ENCODE measurements at places on chromosomes 6 and 20.
A peak's percentile ranks its signal among the peaks of the same experiment; 100 is the strongest.

DNA sequence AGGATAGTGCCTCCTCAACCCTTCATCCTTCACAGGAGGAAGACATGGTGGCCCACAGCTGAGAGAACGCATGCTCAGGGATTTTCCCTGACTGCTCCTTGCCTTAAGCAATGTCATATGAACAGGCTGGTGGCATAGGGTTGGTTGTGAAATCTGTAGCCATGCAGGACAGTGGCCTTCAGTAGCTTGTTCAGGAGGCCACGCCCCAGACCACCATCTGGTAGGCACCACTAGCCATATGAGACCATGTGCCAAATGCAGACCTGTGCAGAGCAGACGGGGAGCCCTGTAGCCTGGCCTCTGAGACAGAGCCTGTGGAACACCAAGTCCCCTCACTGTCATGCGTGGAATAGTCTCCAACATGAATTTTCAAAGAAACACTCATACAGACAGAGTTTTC, 76.5 kb downstream of the ADTRP start:
- no peak for DNase-seq

- no peak for DNase-seq
Observed at GRCh38 chr6:108291091-108291490, 3.8 kb upstream of the AFG1L start.

- no peak for DNase-seq
Observed at GRCh38 chr6:170286934-170287265, 4.0 kb downstream of the DLL1 start.

DNA sequence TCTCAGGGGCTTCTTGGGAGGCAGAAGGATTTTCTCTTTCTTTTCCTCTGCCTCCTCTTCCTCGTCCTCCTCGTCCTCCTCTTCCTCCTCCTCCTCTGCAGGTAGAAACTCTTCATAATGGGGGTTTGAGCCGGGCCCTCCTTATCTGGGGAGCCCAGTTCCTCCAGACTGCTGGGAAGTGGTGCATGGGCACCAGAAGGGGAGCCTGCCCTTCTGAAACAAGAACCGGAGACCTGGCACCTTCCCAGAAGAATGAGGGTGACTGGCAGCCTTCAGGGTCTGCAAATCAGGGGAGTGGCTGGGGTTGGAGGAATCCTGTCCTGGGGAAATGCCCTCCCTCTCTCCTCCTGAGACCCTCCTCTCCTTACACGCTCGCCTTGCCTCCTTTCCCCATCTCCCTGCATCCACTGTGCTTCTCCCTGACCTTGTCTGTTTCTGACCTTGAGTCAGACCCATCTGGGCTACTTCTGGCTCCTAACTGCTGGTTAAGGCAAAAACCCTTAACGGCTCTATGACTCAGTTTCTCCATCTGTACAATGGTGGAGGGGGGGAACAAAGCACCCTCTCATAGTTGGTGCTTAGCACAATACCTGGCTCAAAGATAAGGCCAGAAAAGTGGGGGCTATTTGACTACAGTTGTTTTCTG, 1.7 kb downstream of the TULP1 start:
- no peak for DNase-seq

GRCh38 chr6:142542704-142543233, 241.0 kb downstream of the ADGRG6 start:
- DNase-seq = no peak

DNA sequence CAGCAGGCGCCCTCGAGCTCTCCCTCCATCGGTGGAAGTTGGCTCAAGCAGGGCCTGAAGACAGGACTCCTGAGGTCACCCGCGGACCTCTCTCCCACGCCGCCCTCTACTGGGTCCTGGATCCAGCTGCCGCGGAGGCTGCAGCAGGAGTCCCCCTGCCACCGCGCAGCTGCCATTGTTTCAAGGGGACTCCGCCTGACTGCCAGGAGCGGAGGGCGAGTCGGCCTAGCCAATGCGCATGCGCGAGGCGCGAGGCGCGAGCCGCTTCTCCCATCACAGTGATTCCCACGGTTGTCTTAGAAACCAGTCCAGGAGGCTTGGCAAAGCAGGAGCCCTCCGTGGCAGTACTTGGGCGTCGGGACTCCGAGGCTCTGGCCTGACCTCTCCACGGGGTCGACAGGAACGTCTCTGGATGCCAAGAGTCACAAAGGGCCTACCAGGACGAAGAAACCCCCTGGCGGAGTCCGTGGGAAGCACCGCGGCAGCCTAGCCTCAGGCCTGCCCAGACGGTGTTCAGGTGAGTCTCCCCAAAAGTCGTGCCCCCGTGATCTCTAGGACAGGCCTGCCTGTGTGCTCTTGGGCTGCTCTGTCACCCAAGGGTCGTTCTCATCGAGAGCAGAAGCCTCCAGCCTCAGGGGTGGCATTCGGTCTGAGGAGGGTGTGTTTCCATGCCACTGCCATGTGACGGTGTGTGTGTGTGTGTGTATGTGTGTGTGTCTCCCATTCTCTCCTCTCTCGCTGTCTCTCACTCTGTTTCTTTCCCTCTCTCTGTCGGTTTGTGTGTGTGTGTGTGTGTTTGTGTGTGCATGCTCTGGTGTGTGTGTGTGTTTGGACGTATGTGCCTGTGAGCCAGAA, 290.6 kb upstream of the ZNF337 start:
- peak; percentile 31 for DNase-seq

DNA sequence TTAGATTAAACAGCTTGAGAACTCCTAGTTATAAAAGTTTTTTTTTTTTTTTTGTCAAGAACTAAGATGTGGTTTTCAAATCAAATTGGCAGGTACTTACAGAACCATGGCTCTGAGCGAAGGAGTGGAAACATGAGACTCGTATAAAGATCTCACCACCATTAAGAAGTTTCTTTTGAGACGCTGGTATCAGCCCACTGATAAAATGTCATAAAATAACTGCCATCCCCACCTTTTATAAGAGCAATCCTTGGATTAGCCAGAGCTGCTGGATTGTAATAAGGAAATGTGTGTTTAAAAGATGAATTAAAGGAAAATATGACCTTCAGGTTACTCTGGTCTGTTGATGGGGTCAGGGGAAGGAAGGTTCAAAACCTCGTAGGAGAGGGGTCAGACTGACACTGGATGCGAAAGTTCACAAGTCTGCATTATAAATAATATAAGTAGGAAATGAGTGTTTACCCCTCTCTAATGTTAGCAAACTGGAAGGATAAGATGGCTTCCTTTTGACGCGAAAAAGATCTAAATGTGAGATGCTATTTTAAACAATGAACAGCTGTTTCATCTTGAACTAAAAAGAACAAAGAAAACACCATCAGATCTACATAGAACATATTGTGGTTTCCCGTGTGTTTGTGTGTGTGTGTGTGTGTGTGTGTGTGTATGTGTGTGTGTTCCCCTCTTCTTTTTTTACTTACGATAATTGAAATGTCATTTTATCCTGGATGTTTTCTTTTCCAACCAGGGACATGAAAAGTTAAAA, 386.8 kb upstream of the JAG1 start:
- no peak for DNase-seq

DNA sequence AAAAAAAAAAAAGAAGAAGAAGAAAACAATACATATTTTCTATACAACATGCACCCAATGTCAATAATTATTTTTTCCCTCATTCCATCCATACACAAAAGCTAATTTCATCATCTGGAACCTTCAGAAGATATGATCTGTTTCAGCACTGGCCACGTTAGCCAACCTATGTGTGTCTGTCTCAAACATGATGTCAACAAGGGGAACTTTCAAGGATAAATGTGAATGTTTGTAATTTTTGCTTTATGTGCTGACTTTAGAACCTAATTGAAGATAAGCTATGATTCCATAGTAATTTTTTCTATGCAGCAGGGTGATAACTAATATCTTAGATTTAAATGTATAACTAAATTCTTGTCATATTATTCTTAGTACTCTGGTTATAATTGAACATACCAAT, 37.9 kb downstream of the IPCEF1 start:
- DNase-seq = no peak

DNA sequence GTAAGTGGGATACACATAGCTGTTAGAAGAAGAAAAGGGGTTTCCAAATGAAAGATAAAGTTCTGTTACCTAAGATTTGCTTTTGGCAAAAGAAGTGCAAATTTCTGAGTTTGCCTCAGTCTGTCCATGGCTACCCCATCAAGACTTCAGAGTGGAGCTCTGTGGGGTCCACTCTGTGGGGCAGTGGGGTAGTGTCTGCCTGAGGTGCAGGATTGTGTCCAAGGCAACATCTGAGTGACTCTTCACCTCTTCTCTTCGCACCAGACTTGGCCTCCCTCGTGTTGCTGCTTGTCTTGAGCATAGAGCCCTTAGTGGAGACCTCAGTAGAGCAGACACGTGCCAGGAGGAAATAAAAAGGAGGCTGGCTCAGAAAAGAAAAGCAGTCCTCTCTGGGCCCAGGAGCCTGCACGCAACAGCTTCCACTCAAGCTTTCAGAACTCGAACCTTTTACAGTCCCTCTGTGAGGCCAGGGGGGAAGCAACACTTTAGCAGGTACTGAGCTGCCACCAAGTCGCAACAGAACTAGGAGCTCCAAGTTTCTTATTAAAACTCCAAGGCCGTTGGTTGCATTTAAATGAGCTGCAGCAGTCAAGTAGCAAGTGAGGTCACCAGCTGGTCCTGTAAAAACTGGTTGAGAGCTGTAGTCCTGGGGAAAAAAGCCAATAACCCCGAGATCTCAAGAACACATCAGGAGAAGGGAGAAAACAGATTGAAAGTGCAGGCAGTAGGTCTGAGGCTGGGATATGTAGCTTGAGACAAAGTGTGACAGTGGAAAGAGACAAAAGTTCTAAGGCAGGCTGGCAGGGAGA, 413.5 kb downstream of the CDC5L start:
- no peak for DNase-seq

GRCh38 chr20:48454671-48455490, 372.9 kb downstream of the PREX1 start:
- DNase-seq = no peak

- no peak for DNase-seq
Observed at GRCh38 chr20:15882553-15882952, 690.7 kb downstream of the KIF16B start.

GRCh38 chr20:58340853-58341252, 31.3 kb downstream of the RAB22A start:
- DNase-seq = no peak

DNA sequence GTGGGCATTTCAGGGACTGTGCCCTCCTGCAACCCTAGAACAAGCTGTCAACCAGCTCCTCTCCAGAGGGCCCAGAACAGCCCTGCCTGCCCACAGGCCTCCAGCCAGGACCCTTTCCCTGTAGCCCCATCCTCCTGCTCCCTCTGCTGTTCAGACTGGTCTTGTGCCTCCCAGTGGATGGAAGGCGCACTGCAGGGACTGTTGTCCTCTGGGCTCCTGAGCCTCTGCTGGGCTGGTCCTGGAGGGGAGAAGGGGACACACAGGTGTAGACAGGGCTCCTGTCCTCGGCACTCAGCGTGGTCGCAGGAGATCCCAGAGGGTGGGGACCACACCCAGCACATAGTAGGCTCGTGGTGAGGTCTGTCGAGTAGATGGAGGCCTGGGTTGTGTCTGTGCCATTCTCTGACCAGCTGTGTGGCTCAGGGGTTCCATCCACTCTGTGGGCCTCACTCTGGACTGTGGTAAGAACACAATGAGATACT, 11.5 kb downstream of the ITPR3 start:
- DNase-seq = peak; percentile 38

GRCh38 chr20:62183426-62184142, 756 bp downstream of the MTG2 start:
- no peak for DNase-seq

DNA sequence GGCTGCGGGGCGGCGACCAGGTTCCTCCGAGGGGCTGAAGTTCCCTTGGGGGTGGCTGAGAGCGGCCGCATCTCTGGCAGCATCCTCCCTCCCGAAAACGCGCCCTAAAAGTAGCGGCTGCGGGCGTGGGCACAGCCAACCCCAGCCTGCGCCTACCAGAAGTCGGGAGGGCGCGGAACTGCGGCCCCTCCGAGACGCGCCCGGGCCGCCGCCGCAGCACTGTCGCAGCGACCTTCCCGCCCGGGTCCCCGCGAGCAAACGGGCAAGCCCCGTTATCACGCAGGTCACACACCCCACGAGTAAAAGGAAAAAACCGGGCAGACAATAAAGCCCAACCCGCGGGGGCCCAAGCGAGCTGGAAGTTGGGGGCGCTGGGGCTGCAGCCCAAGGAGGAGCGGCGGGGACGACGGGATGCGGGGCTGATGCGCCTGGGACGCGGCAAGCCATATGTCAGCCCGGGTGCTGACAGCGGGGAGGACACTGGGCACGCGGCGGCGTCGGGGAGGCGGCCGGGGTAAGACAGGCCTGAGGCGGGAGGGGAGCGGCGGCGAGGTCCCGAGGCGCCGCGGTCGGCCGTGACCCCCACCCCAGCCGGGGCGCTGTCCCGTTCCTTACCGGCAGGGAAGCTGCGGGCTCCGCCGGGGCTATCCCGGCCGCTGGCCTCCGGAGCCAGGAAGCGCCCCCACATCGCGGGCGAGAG, 659 bp downstream of the CEP85L start:
- peak; percentile 29 for DNase-seq

- DNase-seq = no peak
Observed at GRCh38 chr6:159527351-159527750, 165.7 kb downstream of the SOD2 start.

DNA sequence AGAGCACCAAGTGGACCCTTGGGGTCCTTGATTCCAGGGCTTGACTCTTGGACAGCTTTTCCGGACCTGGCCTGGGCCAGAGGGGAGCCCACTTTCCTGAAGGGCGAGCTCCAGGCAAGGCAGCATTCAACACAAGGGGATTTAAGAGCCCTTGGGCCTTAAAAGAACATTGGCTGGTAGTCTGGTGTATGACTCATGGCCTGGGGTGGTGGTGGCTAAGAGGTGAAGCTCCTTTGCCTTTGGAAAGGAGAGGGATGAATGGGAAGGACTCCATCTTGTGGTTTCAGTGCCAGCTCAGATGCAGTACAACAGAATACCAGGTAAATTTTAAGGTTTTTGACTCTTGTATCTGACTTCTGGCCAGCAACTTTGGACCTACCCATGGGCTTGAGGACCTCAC, 760.7 kb downstream of the GRIK2 start:
- no peak for DNase-seq

GRCh38 chr6:165769401-165769800, 106.4 kb upstream of the PDE10A start:
- no peak for DNase-seq

GRCh38 chr6:170255426-170256125, 35.3 kb downstream of the DLL1 start:
- DNase-seq = no peak

DNA sequence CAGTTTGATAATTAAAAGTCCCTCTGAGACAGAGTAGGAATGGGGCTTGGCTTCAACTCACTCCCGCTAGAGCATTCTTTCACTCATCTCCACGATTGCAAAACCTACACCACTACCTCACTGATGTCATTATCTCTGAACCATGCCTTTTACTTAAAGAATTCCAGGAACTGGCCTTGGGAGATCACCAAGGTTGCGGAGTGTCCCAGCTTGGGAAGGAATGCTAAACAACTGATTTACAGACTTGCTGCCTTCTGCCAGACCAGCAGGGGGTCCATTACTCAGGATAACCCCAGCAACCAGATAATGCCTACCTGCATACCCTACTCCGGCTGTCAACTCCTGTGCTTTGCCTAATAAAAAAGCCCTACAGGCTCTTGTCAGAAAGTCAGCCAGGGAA, 102.2 kb upstream of the RALGAPA2 start:
- DNase-seq = no peak

DNA sequence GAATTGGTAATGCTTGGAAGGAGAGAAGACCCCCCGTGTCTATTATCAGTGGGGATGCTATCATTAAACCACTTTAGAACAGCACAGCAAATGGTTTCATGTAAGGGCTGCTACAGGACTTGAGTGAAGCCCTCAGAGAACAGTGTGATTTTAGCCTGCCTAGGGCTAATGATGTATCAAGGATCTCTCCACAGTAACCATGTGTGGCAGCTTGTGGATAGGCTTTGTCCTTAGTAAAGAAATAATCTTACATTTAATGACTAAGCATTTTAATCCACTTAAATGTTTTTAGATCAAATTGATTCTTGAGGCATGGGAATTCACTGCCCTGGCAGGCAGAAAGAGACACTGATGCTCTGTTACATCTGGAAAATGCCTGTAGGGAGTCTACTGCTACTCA, 495.1 kb downstream of the NKAIN2 start:
- DNase-seq = no peak
